Heart right ventricle (tissue), 16 donors: ENCODE measurements at places on chromosomes 16 and 17. TPM values are rescaled to one million over a fixed set of nuclear protein-coding genes. Genes with fewer than 3 reads are reported as not detected.

GRCh38 chr16:3751878-3752277 lies 34.6 kb upstream of the TRAP1 start:
- no peaks in the 10 kb centered on the region for H3K27me3 ChIP-seq
- no peak overlapping the region for H3K4me3 ChIP-seq
- DNase-seq: no peak
- H3K27ac ChIP-seq: no peak overlapping the region
- H3K36me3 ChIP-seq: no peaks in the 10 kb centered on the region

DNA sequence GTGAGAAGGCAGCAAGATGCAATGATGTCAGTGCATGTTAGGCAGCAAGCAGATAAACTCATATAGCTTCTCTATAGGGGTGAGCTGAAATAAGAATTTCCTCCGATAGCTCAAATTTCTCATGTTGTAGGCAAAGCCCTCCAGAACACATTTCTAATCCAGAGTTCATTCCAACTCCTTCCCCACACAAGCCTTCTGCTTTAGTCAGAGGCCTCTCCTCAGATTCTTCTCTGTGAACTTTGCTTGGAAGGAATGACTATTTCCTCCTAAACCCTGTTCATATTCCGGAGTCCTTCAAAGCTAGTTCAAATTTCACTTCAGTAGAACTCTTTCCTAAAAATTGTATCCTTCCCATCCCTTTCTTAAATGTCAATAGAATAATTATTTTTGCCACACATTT lies 144.8 kb downstream of the KCNJ2 start:
- no peaks in the 10 kb centered on the region for H3K27me3 ChIP-seq
- no peak for DNase-seq
- H3K27ac ChIP-seq: no peak overlapping the region
- H3K4me3 ChIP-seq: no peak overlapping the region
- no peaks in the 10 kb centered on the region for H3K4me1 ChIP-seq

- peaks cover 15% of the 10 kb centered on the region for H3K4me1 ChIP-seq
- no peak overlapping the region for H3K4me3 ChIP-seq
- no peak for DNase-seq
- no peaks in the 10 kb centered on the region for H3K36me3 ChIP-seq
Measured at GRCh38 chr17:50685691-50686493, 21.8 kb downstream of the ANKRD40 start.

- peak overlapping the region; percentile 59 for H3K4me3 ChIP-seq
- DNase-seq: no peak
- peaks cover 5% of the 10 kb centered on the region for H3K4me1 ChIP-seq
- H3K27me3 ChIP-seq: no peaks in the 10 kb centered on the region
Measured at GRCh38 chr17:69325518-69326376, 1.2 kb downstream of the ABCA5 start.

- no peak for DNase-seq
- no peaks in the 10 kb centered on the region for H3K36me3 ChIP-seq
- no peak overlapping the region for H3K4me3 ChIP-seq
- H3K4me1 ChIP-seq: no peaks in the 10 kb centered on the region
- no peak overlapping the region for H3K27ac ChIP-seq
- no peaks in the 10 kb centered on the region for H3K27me3 ChIP-seq
Measured at GRCh38 chr16:9330095-9330494, 238.7 kb downstream of the HAPSTR1 start.

- no peak overlapping the region for H3K4me3 ChIP-seq
- no peak for DNase-seq
Measured at GRCh38 chr16:22203091-22203490, 3.0 kb upstream of the EEF2K start.

DNA sequence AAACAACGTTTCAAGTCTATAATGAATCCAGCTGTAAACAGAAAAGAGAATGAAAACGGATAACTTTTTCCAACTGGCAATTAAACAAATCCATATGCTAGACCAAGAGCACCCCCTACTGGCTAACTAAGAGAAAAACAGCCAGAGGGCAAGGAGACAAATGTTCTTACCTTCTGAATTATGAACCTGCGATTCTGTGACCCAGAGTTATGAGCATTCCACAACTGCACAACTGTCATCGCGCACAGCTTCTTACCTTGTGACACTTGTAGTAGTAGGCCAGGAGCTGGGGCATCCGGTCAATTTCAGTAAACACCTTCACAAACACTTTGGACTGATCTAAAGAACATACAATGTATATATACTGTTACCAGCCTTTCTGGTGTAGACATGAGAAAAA lies 18.6 kb downstream of the COG7 start:
- peak; percentile 31 for DNase-seq
- H3K27me3 ChIP-seq: no peaks in the 10 kb centered on the region
- no peak overlapping the region for H3K4me3 ChIP-seq
- H3K36me3 ChIP-seq: no peaks in the 10 kb centered on the region
- no peak overlapping the region for H3K27ac ChIP-seq

DNA sequence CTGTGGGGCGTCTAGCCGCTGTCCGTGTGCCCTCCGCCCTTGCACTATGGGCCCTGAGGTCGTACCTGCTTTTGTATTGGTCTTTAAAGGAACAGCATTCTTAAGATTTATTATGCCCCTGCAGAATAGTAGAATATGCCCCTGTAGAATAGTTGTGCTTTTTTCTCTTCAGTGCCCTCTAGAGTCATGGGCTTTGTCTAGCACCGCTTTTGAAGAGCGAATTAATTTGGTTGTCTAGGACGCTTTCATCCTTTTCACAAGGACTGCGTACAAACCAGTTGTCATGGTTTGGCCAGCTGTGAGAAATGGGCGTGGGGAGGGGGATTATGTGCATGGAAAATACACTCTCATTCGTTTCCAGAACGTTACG lies 621 bp downstream of the CEP95 start:
- peak; percentile 18 for DNase-seq
- H3K4me1 ChIP-seq: peaks cover 47% of the 10 kb centered on the region
- H3K27me3 ChIP-seq: no peaks in the 10 kb centered on the region
- peak overlapping the region; percentile 87 for H3K4me3 ChIP-seq

- peak; percentile 21 for DNase-seq
- no peaks in the 10 kb centered on the region for H3K27me3 ChIP-seq
- no peak overlapping the region for H3K27ac ChIP-seq
- no peaks in the 10 kb centered on the region for H3K36me3 ChIP-seq
- H3K4me1 ChIP-seq: no peaks in the 10 kb centered on the region
Measured at GRCh38 chr17:9948928-9949327, 43.9 kb upstream of the RCVRN start.

The FBXL16 gene
- total RNA-seq: 0.21 TPM

The KRTAP4-4 gene
- total RNA-seq: not detected

The CCL13 gene
- 1.4 TPM for total RNA-seq

The KCNJ12 gene
- 12.8 TPM for total RNA-seq
